ENCODE measurements at places on chromosomes 1 and 21. TPM values are rescaled to one million over a fixed set of nuclear protein-coding genes. Genes with fewer than 3 reads are reported as not detected.

The POLR3GL gene
- total RNA-seq: 25.6 TPM

The GPR37L1 gene
- not detected for total RNA-seq

The PSMD4 gene
- total RNA-seq: 125 TPM

The AMPD1 gene
- total RNA-seq: 0.26 TPM

The DTL gene
- 1.5 TPM for total RNA-seq

The TMEM81 gene
- total RNA-seq: 1.2 TPM

The NHLH2 gene
- total RNA-seq: 0.49 TPM

GRCh38 chr1:174726167-174726879, 273.4 kb upstream of the CACYBP start:
- H3K27ac ChIP-seq: no peak overlapping the region
- no peaks in the 10 kb centered on the region for H3K27me3 ChIP-seq
- DNase-seq: no peak

DNA sequence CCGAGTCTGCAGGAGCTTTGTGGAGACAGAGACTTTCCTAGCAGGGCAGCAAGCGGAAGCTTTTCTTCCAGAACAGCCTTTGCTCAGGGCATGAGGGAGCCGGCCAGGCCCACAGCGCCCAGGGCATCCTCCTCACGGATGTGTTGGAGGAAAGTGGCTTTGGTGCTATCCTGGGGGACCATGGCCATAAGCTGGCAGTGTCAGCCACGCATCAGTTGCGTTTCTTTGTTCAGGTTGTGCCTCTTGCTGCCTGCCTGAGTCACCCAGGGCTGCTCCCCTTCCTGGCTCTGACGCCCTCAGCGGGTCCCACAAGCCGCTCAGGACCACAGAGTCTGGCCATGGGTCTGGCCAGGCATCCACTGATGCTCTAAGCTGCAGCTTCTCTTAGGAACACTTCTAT, 39.6 kb upstream of the PRSS38 start:
- DNase-seq: peak; percentile 71
- peaks cover 4% of the 10 kb centered on the region for H3K36me3 ChIP-seq
- no peaks in the 10 kb centered on the region for H3K27me3 ChIP-seq
- no peaks in the 10 kb centered on the region for H3K4me1 ChIP-seq

DNA sequence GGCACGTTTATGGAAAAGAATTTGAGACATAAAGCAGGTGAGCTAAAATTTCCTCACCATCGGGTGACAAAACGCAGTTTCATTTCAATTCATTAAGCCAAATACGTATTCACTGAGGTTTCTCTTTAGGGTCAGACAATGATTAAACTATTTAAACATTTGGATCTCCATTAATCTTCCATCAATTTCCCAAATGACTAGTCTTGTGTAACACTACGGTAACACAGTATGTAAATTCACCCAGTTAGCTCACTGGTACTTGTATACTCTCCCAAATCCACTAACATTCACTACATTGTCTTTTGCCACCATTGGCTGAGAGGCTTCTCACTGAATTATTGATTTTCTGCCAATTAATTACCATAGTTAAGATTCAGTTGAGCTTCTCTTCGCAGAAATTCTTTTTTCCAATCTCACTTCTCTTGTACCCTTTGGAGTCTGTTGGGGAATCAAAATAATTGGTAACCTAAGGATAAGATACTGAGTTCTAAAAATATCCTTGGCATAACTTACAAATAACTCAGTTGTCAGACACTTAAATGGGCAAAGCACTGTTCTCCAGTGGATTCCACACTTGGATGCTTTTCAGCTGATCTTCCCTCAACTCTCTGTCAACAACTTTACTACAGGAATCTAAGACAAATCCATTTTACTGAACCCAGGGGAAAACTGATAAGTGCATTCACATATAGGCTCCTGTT, 40.7 kb downstream of the SIPA1L2 start:
- no peaks in the 10 kb centered on the region for H3K27me3 ChIP-seq
- no peak overlapping the region for H3K4me3 ChIP-seq
- no peaks in the 10 kb centered on the region for H3K36me3 ChIP-seq
- no peak for DNase-seq

DNA sequence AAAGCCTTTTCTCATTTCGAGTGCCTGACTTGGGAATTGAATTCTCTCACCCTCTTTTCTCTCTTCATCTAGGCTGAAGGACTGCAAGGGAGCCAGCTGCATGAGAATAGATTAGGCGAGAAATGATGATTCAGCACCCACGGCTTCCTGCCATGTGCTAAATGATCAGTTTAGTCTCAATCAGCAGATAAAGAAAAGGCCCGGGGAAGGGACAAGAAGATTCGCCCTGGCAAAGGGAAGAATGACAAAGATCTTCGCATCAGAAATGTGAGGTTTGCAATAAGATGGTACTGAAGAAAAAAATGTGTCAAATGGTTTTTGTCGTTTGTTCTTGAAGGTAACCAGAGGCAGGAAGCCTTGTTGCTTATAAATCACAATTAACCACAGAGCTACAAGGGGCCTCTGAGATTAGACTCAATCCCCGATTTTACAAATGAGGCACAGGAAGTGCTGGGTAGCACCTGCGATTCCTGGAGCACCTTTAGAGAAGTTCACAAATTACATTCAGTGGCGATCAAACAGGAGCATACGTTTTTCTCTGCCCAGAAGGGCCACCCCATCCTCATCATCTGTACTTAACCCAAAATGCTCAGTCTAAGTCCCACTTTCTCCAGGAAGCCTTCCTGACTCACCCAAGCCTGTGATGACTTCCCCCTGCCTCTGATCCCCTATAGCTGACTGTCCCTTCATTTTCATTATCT, 183.4 kb downstream of the ZNF281 start:
- H3K27ac ChIP-seq: no peak overlapping the region
- H3K4me3 ChIP-seq: no peak overlapping the region
- DNase-seq: no peak
- H3K27me3 ChIP-seq: no peaks in the 10 kb centered on the region

DNA sequence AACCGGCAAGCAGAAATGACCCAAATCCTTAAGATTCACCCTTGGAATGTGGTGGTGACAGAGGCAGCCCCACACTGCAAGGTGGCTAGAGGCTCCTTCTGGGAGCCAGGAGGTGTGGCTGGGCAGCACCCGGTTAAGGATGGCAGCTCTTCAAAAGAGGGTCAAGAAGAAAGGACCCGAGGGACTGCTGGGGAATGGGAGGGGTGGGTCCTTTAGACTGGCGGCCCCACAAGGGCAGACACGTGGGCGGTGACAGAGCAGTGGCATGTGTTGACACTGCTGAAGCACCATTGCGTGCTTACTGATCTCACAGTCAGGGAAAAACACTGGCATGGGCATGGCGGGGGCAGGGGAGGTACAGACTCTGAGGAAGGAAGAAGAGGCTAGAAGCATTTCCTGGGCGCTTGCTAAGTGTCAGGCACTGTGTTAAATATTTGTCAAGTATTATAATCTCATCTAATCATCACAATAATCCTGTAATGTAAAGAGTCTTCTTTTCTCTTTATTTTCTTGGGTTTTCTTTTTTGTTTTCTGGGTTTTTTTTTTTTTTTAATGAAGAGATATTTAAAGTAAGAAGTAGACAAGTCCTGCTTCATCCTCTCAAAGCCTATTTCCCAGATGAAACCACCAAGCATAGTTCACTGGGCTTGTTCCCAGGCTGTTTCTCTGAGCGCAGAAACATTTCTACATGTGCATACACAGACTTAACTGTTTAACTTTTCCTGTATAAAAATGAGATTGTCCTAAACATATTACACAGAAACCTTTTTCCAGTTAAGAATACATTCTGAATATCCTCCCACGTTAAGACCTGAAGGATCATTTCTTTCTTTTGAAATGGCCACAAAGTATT, 165.8 kb upstream of the EDN2 start:
- peaks cover 14% of the 10 kb centered on the region for H3K4me1 ChIP-seq
- H3K36me3 ChIP-seq: no peaks in the 10 kb centered on the region
- DNase-seq: no peak
- no peaks in the 10 kb centered on the region for H3K27me3 ChIP-seq
- no peak overlapping the region for H3K4me3 ChIP-seq

DNA sequence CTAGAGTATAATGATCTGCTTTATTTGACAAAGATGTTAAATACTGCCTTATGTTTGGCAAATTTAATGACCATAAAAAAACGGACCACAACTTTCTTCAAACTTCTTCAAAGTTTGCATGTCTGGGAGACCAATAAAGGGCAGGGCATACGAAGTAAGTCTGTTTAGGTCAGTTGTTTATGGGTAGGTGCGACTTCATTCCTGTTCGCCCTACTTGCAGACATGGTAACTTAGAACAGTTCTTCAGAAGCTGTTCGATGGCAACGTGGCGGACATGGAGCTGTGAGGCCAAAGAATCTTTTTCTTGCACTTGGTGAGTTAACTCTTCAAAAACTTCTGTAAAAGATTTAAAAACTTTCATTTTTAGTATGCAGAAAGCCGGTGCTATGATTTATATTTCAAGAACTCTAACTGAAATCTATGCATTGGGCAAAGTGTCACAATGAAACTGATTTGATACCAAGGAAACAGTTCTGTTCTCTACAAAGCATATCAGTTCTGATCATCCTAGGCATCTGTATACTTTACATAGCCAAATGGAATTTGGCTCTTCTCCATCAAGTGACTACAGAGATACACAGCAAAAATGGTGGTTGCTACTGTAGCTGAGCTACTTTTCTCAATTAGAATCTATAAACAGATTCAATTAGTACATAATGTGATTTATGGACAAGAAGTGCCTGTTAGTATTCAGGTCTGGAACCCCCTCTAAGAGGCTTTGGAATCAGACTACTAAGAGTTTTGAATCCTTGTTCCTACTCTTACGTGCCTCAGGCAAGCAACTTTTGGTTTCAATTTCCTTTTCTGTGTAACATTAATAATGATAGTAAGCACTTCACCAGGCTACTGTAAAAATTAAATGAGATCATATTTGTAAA, 25.7 kb downstream of the C21orf91 start:
- peak overlapping the region; percentile 52 for H3K27ac ChIP-seq
- H3K4me3 ChIP-seq: peak overlapping the region; percentile 38
- peaks cover 30% of the 10 kb centered on the region for H3K4me1 ChIP-seq
- no peaks in the 10 kb centered on the region for H3K27me3 ChIP-seq
- peaks cover 26% of the 10 kb centered on the region for H3K36me3 ChIP-seq

DNA sequence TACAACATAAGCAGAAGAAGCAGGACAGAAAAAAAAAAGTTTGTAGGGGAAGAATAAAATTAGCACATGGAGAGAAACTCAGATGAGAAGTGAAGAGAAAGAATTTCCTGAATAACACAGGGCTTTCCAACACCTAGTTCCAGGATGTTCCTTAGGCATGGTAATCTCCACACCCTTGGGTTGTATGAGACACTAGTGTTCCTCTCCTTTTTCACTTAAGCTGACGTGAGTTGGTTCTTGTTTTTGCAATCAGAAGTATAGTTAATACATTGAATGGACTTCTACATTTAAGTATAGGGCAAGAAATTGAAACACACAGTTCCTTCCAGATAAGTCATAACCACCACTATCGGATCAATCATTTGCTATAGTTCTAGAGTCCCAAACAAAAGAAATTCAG, 51.0 kb downstream of the LPAR3 start:
- no peak overlapping the region for H3K27ac ChIP-seq
- H3K4me3 ChIP-seq: no peak overlapping the region
- no peak for DNase-seq
- H3K4me1 ChIP-seq: peaks cover 7% of the 10 kb centered on the region
- H3K36me3 ChIP-seq: no peaks in the 10 kb centered on the region
- no peaks in the 10 kb centered on the region for H3K27me3 ChIP-seq

- no peak for DNase-seq
- H3K27me3 ChIP-seq: no peaks in the 10 kb centered on the region
- no peak overlapping the region for H3K27ac ChIP-seq
- H3K36me3 ChIP-seq: no peaks in the 10 kb centered on the region
- H3K4me1 ChIP-seq: no peaks in the 10 kb centered on the region
Measured at GRCh38 chr1:70836456-70836855, 211.2 kb downstream of the PTGER3 start.

- no peak overlapping the region for H3K27ac ChIP-seq
- H3K4me3 ChIP-seq: no peak overlapping the region
- H3K27me3 ChIP-seq: no peaks in the 10 kb centered on the region
- no peaks in the 10 kb centered on the region for H3K36me3 ChIP-seq
- no peaks in the 10 kb centered on the region for H3K4me1 ChIP-seq
Measured at GRCh38 chr1:151334822-151335221, 7.6 kb upstream of the PI4KB start.

DNA sequence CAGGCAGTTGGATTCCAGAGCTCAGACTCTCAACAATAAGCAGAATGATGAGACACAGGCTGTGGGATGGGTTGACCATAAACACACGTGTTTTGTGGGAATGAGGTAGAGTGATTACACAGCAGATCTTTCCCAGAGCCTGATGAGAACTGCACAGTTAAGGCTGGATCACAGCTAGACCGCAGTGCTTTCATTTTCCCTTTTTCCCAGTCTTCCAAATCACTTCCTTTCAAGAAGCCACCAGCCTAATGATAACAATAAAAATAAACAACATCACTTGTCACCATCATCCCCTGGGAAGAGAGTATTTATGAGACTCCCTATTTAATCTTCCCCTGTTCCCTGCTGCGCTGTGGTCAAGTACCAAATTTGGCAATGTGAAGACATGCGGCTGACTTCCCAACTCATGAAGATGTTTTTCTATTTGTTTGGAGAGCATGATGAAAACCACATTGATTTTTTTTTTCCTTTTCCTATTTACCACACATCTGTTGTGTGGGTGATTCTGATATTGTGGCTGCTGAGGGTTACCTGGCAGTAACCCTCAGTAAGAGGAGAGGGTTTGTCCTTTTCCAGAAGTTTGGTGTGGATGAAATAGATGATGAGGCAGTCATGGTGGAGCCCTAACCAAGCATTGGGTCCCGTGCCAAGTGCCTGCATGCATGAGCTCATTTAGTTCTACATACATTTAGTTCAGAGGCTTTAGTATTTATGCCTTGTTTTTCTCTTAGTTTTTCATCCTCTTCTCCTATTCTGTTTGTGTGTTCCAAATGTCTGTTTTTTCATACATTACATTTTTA, 248.9 kb upstream of the HOOK1 start:
- no peaks in the 10 kb centered on the region for H3K36me3 ChIP-seq
- H3K27ac ChIP-seq: peak overlapping the region; percentile 42
- H3K4me3 ChIP-seq: no peak overlapping the region
- no peaks in the 10 kb centered on the region for H3K27me3 ChIP-seq
- peaks cover 15% of the 10 kb centered on the region for H3K4me1 ChIP-seq
- no peak for DNase-seq

GRCh38 chr1:12031039-12031980, 12.0 kb downstream of the MIIP start:
- H3K4me1 ChIP-seq: peaks cover 11% of the 10 kb centered on the region
- H3K4me3 ChIP-seq: no peak overlapping the region
- no peak for DNase-seq
- H3K27ac ChIP-seq: peak overlapping the region; percentile 40

DNA sequence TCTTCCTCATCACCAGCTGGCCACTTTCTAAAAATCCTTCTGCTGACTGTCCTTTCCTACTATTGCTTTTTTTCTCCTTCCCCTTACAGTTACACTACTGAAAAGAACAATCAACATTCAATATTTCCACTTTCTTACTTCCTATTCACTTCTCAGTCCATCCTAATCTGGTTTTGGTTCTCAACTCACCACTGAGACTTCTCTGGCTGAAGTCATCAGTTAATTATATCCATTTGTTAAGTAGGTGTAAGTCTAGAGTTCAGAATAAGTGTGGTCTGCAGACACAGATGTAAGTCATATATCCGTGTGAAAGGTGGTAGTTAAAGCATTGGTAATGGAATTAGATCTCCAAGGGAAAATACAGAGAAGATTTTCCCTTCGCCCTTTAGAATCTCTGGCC, 21.4 kb downstream of the PEA15 start:
- H3K36me3 ChIP-seq: peaks cover 71% of the 10 kb centered on the region
- no peak overlapping the region for H3K27ac ChIP-seq
- H3K27me3 ChIP-seq: no peaks in the 10 kb centered on the region
- DNase-seq: no peak
- no peaks in the 10 kb centered on the region for H3K4me1 ChIP-seq

GRCh38 chr1:36981126-36981525, 53.2 kb downstream of the GRIK3 start:
- H3K4me1 ChIP-seq: no peaks in the 10 kb centered on the region
- no peaks in the 10 kb centered on the region for H3K36me3 ChIP-seq
- no peak for DNase-seq
- H3K27me3 ChIP-seq: no peaks in the 10 kb centered on the region
- no peak overlapping the region for H3K4me3 ChIP-seq

Data from upper lobe of left lung (tissue), 6 donors.